Occipital lobe (tissue), 3 donors: ENCODE measurements at places on chromosomes 7 and 10.

- DNase-seq: no peak
These were observed 16.2 kb downstream of the ACBD7 start for GRCh38 chr10:15072358-15072757.

DNA sequence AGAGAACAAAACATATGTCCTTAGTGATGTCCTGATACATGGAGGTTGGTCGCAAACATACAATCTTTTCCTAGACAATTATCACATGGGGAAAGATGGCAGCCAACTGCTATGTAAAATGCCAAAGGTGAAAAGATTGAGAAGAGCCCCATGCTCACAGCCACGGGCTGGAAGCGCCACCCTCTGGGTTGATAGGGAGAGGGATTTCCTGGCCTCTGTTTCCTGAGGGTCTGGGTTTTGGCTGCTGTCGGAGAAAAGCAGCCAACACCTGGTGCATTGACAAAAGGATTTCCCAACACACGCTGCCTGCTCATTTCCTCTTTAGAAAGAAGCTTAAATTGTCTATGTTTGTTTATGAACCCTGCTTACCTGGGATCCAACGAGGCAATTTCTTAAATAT is 43.8 kb downstream of the ITIH5 start:
- DNase-seq: no peak

GRCh38 chr7:112874909-112875308 is 84.7 kb upstream of the TMEM168 start:
- DNase-seq: no peak

DNA sequence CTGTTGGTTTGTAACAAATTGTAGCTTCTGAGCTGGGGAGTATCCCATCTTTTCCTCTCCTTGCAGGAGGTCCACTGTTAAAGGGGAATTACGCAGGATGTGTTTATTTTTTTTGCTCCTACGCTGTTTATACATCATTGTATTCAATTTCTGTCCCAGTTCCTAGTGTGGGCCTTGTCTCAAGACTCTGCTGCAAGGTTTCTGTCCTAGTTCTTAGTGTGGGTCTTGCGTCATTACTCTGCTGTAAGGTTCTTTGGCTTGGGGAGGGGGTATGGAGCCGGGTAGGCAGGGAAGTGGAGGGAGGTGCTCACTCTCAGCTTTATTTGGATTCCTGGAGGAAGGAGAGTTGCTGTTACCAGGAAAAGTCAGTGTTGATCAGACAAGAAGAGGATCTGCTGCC is 64.0 kb upstream of the TRIM8 start:
- no peak for DNase-seq

- no peak for DNase-seq
These were observed 173.0 kb upstream of the ADCY1 start for GRCh38 chr7:45401155-45401554.
